ENCODE measurements at places on chromosomes 5 and 9.

- no peak for DNase-seq
These were observed 148.3 kb upstream of the NTRK2 start for GRCh38 chr9:84521208-84521607.

- DNase-seq = no peak
These were observed 78.4 kb upstream of the DAB2 start for GRCh38 chr5:39503155-39503554.

GRCh38 chr5:111820072-111820471 is 63.1 kb upstream of the NREP start:
- no peak for DNase-seq

DNA sequence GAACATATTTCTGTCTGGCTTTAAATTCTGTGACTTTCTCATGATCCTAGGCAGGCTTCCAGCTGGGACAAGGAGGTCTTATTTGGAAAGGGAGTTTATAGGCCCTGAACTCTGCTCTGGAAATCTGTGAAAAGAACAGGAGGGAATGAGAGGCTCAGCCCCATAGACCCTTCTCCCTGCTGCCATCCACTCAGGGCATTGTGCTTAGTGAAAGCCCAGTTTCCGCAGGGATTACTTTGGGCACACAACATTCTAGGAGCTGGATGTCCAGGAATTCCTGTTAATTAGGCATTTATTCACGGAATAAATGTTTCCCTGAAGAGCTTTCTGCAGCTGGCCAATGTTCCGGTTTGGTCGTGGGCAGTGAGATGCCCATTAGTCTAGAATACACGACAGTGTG is 32.7 kb upstream of the COL15A1 start:
- DNase-seq = no peak

- no peak for DNase-seq
These were observed 120.8 kb downstream of the EMB start for GRCh38 chr5:50320131-50320749.
